ENCODE measurements at places on chromosomes 12 and 14. TPM values are rescaled to one million over a fixed set of nuclear protein-coding genes. Genes with fewer than 3 reads are reported as not detected.

Gene JAG2
- polyA plus RNA-seq: 7.5 TPM

Gene BIN2
- 3.2 TPM for polyA plus RNA-seq

Gene TBX3
- polyA plus RNA-seq: 78.6 TPM

Gene BICDL1
- polyA plus RNA-seq: 37.8 TPM

Gene PCED1B
- 4.2 TPM for polyA plus RNA-seq

Gene DBX2
- polyA plus RNA-seq: 0.08 TPM

Gene SNX6
- polyA plus RNA-seq: 128 TPM

Gene POTEG
- polyA plus RNA-seq: not detected

Gene SPTB
- polyA plus RNA-seq: 15.4 TPM

Gene IAPP
- polyA plus RNA-seq: not detected

Gene OR4E2
- 0.05 TPM for polyA plus RNA-seq

DNA sequence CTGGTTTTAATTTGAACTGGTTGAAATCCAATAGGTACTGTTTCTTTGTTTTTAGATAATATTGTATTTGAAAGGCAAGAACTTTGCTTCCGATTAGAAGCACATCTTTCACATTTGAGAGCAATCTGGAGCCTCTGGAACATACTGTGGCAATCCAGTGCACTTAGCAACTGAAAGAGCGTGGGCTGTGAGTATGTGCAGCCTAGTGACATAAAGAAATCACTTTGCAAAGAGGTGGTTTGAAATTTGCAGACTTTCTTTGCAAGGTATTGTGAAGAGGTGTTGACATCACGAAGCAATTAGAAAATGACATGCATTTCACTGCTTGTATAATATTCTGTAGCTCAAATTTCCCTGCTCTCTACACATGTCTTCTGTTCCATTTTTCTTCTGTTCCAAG is 23.5 kb upstream of the CFAP54 start:
- DNase-seq: no peak

DNA sequence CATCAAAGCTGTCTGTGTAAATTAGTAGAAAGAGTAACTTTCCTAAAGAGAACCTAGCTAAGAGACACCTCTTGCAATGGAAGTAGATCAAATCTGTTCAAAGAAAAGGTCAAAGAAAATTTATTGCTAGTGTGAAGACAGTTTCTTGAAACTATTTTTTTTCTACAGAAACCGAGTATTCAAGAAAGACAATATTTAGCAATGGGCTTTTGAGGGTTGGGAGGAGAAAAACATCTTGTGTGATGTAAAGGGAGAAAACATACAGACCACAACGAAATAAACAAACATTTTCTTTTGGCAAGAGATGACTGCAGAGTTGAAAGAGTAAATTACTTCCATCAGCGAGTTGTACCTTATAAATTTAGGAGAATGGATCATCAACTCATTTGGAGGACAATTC is 24.4 kb downstream of the NKX2-1 start:
- DNase-seq: no peak

GRCh38 chr14:96497586-96497985 is 4.6 kb upstream of the PAPOLA start:
- no peak for DNase-seq

- DNase-seq: peak; percentile 81
Measured at GRCh38 chr14:103808403-103809001, 38.9 kb downstream of the PPP1R13B start.

GRCh38 chr14:91829511-91829910 is 37.8 kb downstream of the TC2N start:
- DNase-seq: no peak

DNA sequence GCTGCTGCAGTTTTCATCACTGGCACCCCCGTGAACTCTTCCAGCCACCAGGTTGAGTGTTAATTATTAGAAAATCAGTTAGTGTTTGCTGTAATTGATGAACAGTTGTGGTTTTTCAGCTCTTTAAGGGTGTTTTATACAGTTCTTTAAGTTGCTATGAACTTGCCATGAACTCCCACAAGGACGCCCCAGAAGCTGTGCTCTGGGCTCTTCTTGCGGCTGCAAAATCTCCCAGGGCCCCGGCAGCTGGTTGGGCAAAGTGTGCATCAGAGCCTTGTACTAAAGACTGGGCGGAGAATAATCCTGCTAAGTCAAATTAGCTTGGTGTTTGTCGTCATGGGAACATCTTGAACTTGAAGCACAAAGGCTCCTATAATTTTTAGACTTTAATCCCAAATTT is 82.2 kb downstream of the EML1 start:
- DNase-seq: no peak

GRCh38 chr14:51167587-51168214 is 72.3 kb upstream of the TMX1 start:
- DNase-seq: no peak

DNA sequence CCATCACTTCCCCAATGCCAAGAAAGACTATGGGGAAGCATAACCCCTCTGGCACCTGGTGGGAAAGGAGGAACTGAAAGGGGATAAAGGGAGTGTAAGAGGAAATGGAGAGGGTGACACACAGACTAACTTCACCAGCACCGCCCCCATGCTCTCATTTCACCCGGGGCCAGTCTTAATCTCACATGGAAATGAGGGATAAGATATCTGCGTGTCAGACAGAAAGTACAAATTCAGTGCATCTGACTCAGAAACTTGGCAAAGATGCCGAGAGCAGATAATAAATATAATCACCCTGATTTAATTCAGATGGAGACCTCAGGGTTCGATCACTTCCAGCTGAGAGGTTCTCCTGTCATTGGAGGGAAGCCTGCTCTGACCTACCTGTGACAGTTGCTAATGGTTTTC is 191.6 kb downstream of the DUSP6 start:
- no peak for DNase-seq

- DNase-seq: no peak
Measured at GRCh38 chr14:104705340-104706047, 16.1 kb downstream of the INF2 start.

- DNase-seq: no peak
Measured at GRCh38 chr12:26251600-26251999, 56.2 kb downstream of the SSPN start.

GRCh38 chr14:92404421-92404820 is 81.5 kb downstream of the SLC24A4 start:
- DNase-seq: no peak

- DNase-seq: no peak
Measured at GRCh38 chr12:16121953-16122352, 155.5 kb downstream of the SLC15A5 start.

DNA sequence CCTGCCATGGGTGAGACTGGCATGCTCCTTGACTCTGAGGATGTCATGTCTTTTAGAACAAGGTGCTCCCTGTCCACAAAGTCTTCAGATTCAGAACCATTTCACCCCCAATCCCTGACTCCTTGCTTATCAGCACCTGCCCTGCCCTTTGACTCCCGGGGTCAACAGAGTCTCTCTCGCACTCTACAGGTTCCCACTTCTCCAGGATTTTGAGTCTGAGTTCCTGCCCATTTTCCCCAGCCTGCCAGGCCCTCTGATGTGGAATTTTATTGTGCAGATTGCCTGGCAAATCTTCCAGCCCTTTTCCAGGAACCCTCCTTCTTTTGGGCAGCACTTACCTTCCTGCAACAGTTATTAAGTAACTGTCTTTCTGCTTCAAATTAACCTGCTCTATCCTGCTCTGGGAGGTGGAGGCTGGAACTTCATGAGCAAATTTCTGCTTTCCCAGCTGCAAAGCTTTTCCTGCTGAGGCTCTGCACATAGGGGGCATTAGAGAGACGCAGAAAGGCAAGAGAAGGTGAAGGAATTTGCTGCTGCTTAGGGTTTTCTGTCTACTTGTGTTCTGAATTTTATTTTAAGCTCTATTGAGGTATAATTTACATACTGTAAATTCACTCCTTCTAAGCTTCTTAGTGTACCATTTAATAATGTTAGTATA is 259.1 kb downstream of the PCNX1 start:
- DNase-seq: peak; percentile 81

DNA sequence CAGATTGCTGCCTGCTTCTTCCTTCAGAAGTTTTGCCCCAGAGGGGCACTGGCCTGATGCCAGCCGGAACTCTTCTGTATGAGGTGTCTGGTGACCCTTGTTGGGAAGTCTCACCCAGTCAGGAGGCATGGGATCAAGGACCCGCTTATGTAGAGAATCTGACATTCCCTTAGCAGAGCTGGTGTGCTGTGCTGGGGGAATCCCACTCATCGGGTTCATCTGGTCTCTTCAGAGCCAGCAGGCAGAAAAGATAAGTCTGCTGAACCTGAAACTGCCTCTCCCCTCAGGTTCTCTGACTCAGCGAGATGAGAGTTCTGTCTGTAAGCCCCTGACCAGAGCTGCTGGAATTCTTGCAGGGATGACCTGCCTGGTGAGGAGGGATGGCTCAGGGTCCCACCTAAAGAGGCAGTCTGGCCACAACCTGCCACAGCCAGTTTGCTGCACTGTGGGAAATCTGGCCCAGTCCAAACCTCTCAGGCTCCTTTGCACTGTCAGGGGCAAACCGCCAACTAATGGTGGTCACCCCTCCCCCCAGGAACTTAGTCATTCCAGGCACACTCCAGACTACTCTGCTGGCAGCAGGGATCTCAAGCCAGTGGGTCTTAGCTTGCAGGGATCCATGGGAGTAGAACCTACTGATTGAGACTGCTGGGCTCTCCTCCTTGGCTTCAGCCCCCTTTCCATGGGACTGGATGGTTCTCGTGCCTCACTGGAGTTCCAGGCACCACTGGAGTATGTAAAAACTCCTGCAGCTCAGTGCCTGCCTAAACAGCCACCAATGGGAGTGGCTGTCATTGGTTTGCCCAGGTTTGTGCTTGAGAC is 4.1 kb downstream of the CLEC2D start:
- peak; percentile 5 for DNase-seq

- no peak for DNase-seq
Measured at GRCh38 chr14:46279327-46279726, 372.3 kb downstream of the RPL10L start.

GRCh38 chr12:117388951-117389446 is 27.6 kb upstream of the NOS1 start:
- DNase-seq: peak; percentile 25

- DNase-seq: no peak
Measured at GRCh38 chr14:75279153-75279762, 630 bp downstream of the FOS start.

GRCh38 chr14:96914571-96915128 is 117.5 kb downstream of the VRK1 start:
- DNase-seq: no peak

DNA sequence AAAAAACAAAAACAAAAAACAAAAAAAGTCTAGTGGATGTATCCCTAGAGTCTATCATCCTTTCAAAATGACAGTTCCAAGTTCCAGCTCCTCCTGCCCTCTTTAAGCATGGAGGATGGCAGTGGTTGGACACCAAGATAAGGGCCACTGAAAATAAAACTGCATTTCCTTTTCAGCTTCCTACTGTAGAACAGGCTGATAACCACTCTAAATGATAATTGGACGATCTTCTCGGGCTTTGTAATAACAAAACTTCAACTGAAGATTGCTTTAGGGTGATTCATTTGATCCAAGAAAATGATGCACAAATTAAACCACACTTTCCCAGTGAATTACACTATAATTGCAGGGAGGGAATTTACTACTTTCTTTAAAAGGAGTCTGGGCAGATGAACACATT is 42.2 kb upstream of the CRACR2A start:
- DNase-seq: no peak

DNA sequence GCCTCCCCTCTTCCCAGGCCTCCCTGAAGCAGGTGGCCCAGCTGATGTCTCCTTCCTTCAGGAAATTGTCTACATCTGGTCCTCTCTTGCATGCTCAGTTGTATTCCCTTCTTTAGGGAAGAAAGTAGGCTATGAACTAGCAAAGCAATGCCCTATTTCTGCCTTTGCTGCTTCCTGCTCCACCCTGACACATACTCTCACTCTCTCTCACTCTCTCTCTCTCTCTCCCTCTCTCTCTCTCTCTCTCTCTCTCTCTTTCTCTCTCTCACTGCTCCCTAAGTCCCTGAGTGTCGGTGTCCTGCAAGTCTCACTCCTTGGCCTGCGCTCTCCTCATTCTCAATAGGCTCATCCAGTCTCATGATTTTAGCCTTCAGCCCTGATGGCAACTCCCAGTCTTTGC is 19.4 kb upstream of the PARP11 start:
- DNase-seq: no peak

DNA sequence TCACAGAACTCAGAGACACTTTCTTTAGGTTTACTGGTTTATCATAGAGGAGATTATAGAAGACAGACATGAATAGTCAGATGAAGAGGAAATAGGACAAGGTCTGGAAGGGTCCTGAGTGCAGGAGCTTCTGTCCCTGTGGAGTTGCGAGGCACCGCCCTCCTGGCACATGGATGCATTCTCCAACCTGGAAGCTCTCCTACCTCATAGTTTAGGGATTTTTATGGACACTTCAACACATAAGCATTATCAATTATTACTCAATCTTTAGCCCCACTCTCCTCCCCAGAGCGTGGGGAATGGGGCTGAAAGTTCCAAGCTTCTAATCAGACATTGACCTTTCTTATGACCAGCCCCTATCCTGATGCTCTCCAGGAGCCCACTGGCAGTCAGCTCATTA is 12.6 kb upstream of the KRT7 start:
- no peak for DNase-seq

- peak; percentile 90 for DNase-seq
Measured at GRCh38 chr12:116533343-116534251, 25.6 kb upstream of the MAP1LC3B2 start.

Measured in left kidney (tissue), 8 donors.